ENCODE measurements at places on chromosomes 16 and 17.

GRCh38 chr16:68425498-68426346 is 22.6 kb downstream of the SMPD3 start:
- no peak for DNase-seq
- no peaks in the 10 kb centered on the region for H3K27me3 ChIP-seq
- H3K4me1 ChIP-seq: peaks cover 5% of the 10 kb centered on the region
- no peak overlapping the region for H3K27ac ChIP-seq

DNA sequence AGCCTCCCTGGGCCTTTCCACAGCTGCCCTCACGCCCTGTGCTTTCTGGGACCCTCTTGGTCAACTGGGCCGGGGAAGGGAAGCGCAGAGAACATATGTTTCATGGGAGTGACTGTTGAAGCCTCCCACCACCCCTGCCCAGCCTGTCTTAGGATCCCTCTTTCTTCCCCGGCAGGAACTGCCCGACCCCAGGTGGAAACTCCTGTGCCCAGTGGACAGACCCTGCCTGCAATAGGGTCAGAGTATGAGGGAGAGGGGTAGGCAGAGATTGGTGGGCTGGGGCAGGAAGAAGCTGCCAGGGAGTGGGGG is 10.5 kb downstream of the HEXIM2 start:
- no peaks in the 10 kb centered on the region for H3K27me3 ChIP-seq
- peak overlapping the region; percentile 64 for H3K27ac ChIP-seq
- H3K4me3 ChIP-seq: peak overlapping the region; percentile 28
- 0 out of 2 replicates have a peak, but pooled peaks cover 4% of the 10 kb centered on the region for H3K36me3 ChIP-seq

GRCh38 chr16:22618842-22619241 is 108.2 kb downstream of the NPIPB5 start:
- H3K4me1 ChIP-seq: peaks cover 5% of the 10 kb centered on the region
- no peak overlapping the region for H3K4me3 ChIP-seq
- no peaks in the 10 kb centered on the region for H3K36me3 ChIP-seq
- H3K27me3 ChIP-seq: no peaks in the 10 kb centered on the region
- DNase-seq: peak; percentile 22

DNA sequence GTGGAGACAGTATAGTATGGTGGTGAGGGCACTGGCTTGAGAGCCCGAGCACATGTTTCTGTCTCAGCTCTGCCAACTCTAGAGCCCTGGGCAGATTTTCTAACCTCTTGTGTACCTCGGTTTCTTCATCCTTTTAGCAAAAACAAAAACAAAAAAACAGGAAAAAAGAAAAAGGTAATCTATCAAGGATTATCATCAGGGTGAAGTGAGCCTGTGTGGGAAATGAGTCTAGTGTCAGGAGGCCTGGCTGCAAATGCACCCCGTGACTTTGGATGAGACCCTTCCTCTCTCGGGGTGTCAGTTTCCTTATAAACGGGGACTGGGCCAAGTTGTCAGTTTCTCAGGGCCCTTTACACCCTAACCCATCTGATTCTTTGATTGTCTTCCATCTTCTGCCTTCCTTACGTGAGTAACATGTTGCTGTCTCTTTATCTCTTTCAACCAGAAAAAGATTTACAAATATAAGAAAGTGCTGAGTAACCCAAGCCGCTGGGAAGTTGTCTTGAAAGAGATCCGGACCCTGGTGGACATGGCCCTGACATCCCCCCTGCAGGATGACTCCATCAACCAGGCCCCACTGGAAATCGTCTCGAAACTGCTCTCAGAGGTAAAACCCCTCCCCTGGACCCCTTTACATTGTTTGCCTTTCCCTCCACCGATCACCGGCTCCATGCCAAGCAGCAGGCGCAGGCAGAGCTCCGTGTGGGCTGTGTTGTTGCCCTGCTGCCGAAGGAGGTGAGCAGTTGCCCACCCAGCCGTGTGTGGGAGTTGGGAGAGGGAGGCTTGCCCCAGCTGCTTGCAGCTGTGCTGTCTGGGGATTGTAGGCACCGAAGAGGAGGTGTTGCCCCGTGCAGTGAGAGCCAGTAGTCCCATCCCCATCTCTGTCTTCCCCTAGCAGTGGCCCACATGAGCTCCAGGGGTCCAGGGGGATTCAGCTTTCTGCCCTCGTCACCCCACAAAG is 127.1 kb upstream of the PLCG2 start:
- H3K27me3 ChIP-seq: no peaks in the 10 kb centered on the region
- H3K36me3 ChIP-seq: no peaks in the 10 kb centered on the region
- no peak for DNase-seq
- H3K27ac ChIP-seq: peak overlapping the region; percentile 65

DNA sequence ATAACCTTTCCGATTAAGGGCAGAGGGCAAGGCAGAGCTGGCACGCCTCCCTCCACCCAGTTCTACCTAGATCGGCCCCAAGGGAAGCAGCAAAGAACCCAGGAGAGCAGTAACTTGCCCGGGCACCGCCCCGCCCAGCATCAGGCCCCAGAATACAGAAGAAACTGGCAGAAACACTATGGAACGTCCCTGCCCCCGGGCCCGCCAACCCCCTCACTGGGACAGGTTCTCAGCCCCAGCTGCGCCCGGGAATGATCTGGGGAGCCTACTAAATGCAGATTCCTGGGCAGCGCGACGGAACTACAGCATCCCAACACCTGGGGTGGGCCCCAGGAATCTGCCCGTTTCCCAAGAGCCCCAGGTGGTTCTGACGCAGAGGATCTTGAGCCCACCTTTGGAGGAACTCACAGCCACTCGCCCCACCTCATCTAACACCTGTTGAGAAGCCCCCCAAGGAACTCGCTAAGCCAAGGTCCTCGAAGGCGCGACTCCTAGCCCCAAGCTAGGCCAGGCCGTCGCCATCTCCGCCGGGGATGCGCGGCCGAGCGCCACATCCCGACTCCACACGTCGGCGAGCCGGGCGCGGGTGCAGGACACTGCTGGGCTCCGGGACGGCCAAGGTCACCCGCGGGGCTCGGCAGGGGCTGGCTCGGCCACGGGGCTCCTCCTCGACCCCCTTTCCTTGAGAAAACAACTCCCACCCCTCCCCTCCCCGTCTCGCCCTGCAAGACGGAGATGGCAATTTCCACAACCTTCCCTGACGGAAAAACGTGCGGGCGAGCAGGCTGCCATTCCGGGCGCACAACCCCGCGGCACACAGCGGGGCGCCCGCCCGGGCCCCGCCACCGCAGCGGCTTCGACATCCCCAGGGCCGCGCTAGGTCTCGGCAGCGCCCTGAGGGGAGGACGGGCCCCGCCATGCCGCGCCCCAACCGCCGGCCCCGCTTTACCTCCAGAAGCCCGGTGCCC is 913 bp downstream of the CDIP1 start:
- H3K36me3 ChIP-seq: peaks cover 6% of the 10 kb centered on the region
- peaks cover 8% of the 10 kb centered on the region for H3K4me1 ChIP-seq
- H3K4me3 ChIP-seq: peak overlapping the region; percentile 75
- peaks cover 14% of the 10 kb centered on the region for H3K27me3 ChIP-seq
- DNase-seq: peak; percentile 75

GRCh38 chr17:76529224-76530094 is 8.1 kb downstream of the CYGB start:
- no peak overlapping the region for H3K4me3 ChIP-seq
- peak; percentile 57 for DNase-seq
- H3K27me3 ChIP-seq: no peaks in the 10 kb centered on the region
- H3K36me3 ChIP-seq: no peaks in the 10 kb centered on the region

GRCh38 chr17:46139432-46140210 is 53.6 kb downstream of the KANSL1 start:
- H3K4me1 ChIP-seq: peaks cover 8% of the 10 kb centered on the region
- no peaks in the 10 kb centered on the region for H3K27me3 ChIP-seq
- no peak overlapping the region for H3K27ac ChIP-seq
- no peak for DNase-seq
- no peaks in the 10 kb centered on the region for H3K36me3 ChIP-seq
- H3K4me3 ChIP-seq: no peak overlapping the region

DNA sequence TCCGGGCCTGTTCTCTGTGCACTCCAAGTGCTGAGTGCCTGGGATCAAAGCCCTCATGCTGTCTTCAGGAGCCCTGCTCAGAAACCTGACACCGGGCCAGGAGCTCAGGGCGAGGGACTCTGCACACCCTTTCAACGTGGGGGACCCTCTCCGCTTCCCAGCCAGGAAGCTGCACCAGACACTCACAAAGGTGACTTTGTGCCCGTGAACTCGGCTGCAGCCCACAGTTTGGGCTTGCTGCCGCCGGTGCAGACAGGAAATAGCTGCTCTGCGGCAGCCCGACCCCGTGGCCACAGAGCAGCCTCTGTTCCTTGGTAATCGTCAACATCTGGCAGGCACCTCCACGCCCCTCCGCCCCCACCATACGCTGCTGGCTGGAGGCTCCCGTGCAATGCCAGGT is 93.4 kb upstream of the METRNL start:
- no peak overlapping the region for H3K4me3 ChIP-seq
- H3K27ac ChIP-seq: no peak overlapping the region
- H3K4me1 ChIP-seq: 0 out of 2 replicates have a peak, but pooled peaks cover 1% of the 10 kb centered on the region
- H3K27me3 ChIP-seq: no peaks in the 10 kb centered on the region
- no peaks in the 10 kb centered on the region for H3K36me3 ChIP-seq

DNA sequence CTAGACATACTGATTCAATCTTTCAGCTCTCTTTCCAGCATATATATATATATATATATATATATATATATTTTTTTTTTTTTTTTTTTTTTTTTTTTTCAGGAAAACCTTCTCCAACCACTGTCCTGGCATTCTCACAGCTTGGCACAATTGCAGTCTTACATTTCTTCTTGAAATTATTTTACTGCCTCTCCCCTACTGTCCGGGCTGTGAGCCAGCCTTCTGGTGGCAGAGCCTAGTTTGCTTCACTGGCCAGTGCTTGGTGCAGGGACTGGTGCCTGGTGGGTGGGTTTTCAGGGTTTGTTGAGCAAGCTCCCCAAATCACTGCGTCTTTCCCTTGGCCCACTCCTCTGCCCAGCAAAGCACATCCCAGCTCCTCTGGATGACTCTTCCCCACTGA is 28.5 kb downstream of the PRSS54 start:
- no peak for DNase-seq
- H3K4me3 ChIP-seq: no peak overlapping the region
- no peak overlapping the region for H3K27ac ChIP-seq
- H3K4me1 ChIP-seq: no peaks in the 10 kb centered on the region
